ENCODE measurements at places on chromosomes 4 and X.

DNA sequence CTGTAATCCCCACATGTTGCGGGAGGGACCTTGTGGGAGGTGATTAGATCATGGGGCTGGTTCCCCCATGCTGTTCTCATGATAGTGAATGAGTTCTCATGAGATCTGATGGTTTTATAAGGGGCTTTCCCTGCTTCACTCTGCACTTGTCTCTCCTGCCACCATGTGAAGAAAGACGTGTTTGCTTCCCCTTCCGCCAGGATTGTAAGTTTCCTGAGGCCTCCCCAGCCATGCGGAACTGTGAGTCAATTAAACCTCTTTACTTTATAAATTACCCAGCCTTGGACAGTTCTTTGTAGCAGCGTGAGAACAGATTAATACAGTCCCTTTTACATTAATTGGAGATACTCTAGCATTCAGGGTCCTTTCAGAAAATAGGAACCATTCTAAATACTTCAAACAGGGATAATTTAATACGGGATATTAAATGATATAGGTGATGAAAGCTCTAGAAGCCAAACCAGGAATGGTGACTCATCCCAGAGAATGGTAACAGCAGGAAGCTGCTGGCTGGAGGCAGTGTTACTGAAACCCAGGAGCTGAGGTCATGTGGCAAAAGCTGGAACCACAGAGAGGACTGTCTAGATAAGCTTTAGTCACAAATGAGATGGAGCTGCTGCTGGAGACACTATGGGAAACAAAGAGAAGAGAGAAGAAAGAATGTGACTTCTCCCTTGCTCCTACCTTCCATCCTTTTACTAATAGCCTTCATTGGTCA lies 57.3 kb downstream of the GSTCD start:
- DNase-seq, result no peak

DNA sequence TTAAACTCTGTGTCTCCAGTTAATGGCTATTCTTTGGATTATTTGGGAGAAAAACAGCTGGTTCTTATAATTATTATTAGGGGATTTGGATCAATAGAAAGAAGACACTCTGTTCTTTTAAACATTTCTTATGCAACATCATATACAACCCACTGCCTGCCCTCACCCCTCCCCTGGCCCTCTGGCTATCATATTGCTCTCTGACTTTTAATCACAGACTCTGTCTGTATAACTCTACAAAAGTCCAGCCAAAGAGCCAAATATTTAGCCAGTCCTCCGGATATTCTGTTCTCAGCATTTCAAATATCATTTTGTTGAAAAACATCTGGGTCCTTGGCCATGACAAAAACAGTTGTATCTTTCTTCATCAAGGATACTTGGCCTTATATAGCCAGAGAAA lies 19.0 kb upstream of the PACRGL start:
- no peak for DNase-seq

DNA sequence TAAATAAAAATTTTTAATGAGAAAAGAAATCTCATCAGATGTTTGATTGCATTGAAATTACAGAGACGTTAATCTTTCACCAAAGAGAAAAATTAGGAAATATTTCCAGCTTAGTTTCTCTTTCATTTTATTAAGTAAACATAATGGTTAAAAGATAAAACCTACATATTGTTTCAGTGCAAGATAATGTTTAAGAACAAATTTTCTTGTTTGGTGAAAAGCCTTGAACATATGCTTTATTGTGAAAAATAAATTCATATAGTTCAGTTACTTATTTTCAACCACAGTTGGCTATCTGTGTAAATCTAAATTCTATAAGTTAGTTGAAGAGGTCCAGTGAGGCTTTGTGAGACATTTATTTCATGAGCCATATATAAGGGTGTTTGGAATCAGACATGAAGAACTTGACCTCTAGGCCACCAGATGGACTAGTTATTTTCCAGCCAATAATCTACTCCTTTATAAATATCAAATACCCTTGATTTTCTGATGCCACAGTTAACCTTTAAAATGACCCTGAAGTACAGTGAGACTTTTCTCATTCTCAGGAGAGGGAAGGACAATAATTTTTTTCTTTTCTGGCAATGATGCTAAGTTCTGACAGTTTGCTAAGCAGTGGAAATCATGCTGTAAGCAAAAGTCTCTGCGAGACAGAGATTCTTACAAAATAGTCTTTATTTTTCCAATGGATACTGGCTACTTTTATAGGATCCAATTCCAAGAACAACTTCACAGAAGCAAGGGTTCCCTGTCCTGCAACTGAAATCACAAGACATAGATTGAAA lies 2.5 kb downstream of the ARSJ start:
- no peak for DNase-seq

GRCh38 chr4:128220286-128221235 lies 67.1 kb downstream of the PGRMC2 start:
- DNase-seq, result no peak

DNA sequence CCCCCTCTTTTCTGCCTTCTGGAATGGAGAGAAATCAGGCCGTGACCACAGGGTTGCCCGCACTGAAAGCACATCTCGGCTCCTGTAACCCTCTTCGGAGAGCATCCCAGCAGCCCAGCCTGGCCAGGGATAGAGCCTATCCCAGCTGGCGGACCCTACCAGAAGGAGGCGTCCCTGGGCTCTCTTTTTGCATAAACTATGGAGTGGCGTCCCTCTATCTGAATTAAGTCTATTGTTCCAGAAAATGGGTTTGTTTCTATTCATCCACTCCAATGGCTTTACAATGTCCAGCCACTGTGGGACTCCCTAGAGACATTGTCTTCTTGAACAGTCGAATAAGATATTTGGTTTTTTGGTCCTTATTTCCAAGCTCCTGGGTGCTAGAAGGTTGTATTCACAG lies 689 bp upstream of the NHSL2 start:
- no peak for DNase-seq

DNA sequence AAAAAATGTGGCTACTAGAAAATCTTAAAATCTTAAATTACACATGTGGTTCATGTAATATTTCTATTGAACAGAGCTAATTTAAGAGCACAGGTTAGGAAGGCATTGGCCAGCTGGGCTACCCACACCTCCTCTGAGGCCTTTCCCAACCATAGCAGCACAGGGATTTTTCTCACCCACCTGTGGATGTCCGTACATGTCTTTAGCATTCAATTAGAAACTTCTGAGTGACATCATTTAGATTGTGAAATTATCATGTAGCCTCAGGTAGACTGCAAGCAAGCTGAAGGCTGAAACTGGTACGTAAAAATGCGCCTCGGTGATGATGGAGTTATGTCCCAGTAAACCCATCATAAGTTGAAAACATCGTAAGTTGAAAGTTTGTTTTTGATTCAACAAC lies 31.2 kb downstream of the SCARB2 start:
- DNase-seq, result no peak

- no peak for DNase-seq
Observed at GRCh38 chrX:25941559-25942250, 196.4 kb upstream of the MAGEB18 start.

DNA sequence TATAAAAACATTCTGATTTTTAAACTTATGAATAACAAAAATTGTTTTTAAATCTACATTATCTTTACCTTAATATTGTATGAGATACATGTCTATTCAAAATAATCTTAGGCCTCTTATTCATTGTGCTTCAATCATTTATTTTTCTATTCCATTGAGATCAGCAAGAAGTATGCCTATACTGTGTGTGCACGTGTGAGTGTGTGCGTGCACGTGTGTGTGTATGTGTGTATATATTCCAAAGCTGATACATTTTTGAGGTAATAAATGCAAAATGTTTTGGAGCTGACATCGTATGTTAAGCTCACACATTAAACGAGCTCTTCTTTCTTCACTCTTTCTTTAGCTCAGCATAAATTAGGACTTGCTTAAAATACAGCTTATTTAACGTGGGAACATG lies 1701.2 kb upstream of the PCDH10 start:
- no peak for DNase-seq
